Fibroblast of the aortic adventitia (primary cell): ENCODE measurements at places on chromosomes 7 and 10. TPM values are rescaled to one million over a fixed set of nuclear protein-coding genes. Genes with fewer than 3 reads are reported as not detected.

Gene HMX3
- not detected in 2 replicates for total RNA-seq

Gene TEX47
- total RNA-seq: not detected in 2 replicates

Gene ABHD11
- total RNA-seq: 5.0 and 14.8 TPM in 2 replicates

Gene SEMA3E
- total RNA-seq: 0.98 and 16.1 TPM in 2 replicates

DNA sequence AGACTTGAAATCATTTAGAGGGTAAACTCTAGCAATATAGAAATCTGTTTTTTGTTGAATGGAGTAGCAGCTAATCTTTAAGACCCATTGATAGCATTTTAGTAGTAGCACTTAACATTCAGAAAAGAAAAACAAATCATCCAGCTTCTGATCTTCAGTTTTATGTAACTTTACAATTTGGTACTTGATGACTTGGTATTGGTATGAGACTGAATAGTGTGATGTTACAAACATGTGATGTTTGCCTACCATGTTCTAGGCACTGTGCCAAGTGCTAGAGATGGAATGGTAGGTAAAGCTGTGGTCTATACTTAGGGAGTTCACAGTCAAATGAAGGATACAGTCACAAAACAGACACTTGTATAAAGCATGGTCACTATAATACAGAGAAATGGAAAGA lies 21.3 kb downstream of the ZEB1 start:
- DNase-seq: no peak

GRCh38 chr7:100469227-100470044 lies 5.4 kb upstream of the SPACDR start:
- DNase-seq: peak; percentile 71

GRCh38 chr10:49089557-49090188 lies 25.6 kb downstream of the VSTM4 start:
- peak; percentile 78 for DNase-seq

- no peak for DNase-seq
Measured at GRCh38 chr7:89054361-89054760, 258.8 kb upstream of the TEX47 start.

GRCh38 chr7:151226560-151226874 lies 488 bp downstream of the ABCF2 start:
- no peak for DNase-seq

GRCh38 chr7:89826557-89826956 lies 327.7 kb upstream of the STEAP1 start:
- no peak for DNase-seq

DNA sequence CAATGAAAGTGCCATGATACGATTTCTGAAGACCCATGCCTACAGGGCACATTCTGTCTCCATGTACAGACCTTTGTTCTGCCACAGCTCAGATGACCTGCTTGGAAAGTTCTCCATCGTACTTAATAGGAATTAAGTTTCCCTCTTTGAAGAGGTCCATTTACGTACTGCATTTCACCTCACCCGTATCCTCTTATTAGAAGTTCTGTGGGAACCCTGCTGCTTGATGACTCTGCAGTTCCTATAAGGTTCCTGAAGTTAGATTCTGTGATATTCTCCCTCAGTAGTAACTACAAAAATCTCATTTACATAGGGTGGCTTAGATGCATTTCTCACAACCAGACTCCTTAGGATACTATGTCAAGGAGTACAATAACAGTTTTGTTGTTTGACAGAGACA lies 50.9 kb downstream of the MINDY3 start:
- no peak for DNase-seq

GRCh38 chr10:71084061-71084817 lies 128.1 kb upstream of the UNC5B start:
- no peak for DNase-seq

DNA sequence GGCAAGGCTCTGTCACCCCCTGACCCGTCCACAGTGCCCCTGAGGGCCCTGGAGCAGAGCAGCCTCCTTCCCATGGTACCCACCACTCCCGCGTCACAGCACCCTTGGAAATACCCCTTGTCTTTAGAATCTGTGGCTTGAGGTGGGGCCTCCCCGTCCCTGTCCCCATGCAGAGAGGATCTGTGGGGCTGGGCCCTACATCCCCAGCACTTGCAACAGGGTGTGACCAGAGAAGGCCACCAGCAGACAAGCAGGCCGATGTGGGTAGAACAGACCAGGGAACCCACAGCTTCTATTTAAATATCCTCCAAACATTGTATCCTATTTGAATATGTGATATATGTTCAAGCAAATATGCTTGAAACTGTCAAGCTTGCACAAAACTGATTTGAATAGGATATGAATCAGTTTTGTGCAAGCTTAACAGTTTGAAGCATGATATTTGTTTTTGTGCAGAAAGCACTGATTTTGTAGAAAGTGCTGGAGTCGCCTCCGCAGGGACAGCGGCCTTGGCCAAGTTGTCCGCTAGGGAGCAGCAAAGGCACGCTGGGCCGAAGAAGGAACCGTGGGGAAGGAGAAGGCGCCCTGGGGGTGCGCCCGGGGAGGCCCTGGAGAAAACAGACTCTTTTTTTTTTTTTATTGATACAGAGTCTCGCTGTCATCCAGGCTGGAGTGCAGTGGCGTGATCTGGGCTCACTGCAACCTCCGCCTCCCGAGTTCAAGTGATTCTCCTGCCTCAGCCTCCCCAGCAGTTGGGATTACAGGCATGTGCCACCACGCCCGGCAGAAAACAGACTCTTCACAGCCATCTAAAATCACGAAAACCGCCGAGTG lies 2.2 kb downstream of the CFAP46 start:
- DNase-seq: peak; percentile 54
